Activated CD4-positive, alpha-beta T cell treated with anti-CD3 and anti-CD28 coated beads, Interleukin-2, amount 50 U/mL, for 48 hours (primary cell): ENCODE measurements at places on chromosomes 2 and 18.

DNA sequence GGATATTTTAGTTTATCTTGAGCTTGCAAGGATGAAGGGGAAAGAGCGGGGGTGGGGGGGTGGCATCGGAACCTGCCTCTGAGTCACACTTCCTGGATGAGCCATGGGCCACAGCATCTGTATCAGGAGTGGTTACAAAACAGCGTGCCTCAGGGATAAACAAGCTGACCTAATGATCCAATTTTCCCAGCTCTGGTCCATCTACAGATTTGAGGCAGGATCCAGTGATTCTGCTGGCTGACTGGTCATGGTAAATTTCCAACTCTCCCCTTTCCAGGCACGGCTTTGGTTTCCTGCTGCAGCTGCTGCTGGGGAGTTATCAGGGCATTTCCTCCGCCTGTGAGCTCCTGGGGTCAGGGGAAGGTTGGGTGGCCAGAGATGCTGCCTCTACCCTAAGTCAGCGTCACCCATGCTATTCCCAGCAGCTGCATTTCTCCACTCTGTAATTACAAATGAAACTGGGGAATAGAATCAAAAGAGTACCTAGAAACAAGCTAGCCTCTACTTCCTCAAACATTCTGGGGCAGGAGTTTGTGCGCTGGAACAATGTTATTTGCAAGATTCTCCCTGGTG lies 4.7 kb upstream of the HPCAL1 start:
- DNase-seq, result peak; percentile 59

DNA sequence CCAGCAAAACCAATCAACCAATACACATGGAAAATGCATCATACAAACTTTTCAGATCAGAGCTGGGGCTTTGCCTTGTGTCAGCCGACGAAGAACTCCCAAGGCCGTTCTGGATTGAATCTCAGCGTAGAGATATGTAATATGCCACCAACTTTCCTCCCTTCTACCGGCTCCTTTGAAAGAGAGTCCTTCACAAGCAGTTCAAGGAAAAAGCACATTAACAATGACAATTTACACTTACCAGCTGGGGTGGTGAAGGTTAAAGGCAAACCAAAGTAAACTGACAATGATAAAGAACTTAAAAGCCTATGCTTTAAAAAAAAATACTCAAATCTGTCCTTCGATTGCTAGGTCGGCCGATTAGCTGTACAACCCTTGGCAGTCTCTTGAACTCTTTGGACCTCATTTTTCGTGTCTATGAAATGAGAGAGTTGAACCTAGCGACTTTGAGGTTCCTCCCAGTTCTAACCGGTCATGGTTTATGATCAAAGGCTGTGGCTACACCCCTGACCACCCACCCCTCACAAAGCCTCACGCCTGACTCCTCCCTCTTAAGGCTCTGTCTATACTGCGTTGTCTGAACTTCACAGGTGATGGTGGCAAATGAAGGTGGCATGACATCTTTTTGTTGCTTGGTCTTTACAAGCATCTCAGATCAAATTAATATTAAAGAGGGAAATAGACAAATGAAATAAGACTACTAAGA lies 46.2 kb downstream of the BCL2 start:
- DNase-seq, result no peak

DNA sequence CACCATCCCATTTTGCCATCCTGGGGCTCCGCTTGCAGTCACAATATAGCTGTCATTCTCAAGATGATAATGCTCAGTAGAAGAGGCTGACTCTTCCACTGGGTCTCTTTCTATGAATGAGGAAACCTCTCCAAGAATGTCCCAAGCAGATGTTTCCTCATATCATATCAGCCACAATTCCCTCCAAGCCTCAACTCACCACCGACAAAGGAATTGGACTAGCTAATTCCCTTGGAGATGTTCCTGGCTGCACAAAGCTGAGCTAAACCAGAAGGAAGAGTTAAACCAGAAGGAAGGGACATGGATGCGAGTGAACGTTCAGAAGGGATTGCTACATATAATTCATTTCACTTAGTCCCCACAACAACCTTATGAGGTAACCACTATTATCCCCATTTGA lies 65.0 kb upstream of the NPAS2 start:
- DNase-seq, result no peak

DNA sequence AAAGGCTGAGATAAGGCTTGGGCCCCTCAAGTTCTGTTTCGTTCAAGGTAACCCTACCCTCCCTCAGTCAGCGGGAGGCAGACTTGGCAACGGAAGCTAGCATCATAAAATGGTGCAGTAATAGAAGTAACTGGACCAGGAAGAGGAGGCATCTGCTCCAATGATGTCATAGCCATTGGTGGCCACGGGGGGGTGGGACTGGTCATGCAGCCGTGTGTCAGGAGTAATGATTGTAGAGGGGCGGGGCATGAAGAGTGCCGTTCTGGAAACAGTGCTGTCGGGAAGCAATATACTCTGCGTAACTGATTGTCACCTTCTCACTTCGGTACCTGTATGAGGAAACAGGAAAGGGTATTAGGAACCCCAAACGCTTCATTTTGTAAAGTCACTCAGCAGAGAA lies 6.9 kb upstream of the POLR2D start:
- no peak for DNase-seq

DNA sequence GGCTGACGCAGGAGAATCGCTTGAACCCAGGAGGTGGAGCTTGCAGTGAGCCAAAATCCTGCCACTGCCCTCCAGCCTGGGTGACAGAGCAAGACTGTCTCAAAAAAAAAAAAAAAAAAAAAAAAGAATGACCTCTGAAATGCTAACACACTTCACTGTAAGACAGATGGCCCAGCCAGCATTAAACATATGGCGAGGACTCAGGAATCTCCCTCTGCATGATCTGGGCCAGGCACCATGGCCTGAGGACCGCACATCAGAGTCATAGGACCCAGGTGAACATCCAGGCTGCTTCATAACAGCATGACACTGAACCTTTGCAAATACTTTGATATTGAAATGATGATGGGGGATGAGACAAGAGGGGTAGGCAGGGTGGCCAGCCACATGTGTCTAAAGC lies 56.1 kb upstream of the DNMT3A start:
- DNase-seq, result no peak

DNA sequence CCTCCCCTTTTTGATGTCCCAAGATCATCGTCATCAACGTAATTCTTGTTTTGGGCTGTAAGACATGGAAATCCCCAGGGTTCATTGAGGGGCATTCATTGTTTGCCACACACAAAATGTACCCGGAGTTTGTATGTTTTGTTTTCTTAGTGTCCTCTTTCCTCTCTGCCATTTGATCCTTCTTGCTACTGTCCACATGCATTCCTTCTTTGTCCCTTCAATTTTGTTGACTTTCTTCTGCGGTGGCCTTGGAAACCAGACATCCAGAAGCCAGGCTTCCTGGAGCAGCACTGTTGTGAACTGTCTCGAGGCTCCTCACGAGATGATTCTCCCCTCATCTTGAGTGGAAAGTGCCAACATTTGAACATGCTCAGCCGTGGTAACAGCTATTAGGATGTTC lies 24.8 kb downstream of the IGFBP2 start:
- no peak for DNase-seq

- DNase-seq, result no peak
These were observed 16.0 kb downstream of the EPG5 start for GRCh38 chr18:45951016-45951714.

DNA sequence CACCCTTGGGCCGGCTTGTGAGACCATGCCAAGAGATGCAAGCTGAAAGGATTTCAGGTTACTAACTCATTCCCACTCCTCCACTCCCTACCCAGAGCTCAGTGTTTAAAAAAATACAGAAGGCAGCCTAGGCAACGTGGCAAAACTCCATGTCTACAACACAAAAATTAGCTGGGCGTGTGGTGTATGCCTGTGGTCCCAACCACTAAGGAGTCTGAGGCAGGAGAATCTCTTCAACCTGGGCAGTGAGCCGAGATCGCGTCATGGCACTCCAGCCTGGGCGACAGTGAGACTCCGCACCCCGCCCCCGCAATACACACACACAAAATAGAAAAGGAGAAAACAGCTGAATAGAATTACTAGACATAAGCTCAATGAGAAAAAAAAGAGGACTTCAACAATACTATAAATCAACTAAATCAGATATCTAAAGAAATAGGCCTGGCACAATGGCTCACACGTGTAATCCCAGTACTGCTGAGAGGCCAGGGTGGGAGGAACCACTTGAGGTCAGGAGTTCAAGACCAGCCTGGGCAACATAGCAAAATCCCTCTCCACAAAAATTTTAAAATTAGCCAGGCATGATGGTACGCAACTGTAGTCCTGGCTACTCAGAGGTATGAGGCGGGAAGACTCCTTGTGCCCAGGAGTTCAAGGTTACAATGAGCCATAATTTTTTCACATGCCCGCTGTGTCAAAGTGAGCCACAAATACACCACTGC lies 10.1 kb downstream of the IWS1 start:
- no peak for DNase-seq

DNA sequence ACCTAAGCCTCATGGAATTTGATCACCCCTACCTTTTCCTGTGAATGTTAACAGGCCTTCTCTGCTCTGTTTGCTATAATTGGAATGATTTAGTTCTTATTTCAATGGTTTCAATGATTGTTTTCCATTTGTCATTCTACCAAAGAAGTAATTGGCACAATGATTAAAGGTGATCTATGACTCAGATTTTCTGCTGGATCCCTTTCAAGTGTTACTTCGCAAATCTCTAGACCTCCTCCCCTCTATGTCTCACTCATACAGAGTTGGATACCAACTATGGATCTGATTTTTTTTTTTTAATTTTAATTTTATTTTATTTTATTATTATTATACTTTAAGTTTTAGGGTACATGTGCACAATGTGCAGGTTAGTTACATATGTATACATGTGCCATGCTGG lies 29.6 kb upstream of the FAM117B start:
- no peak for DNase-seq

DNA sequence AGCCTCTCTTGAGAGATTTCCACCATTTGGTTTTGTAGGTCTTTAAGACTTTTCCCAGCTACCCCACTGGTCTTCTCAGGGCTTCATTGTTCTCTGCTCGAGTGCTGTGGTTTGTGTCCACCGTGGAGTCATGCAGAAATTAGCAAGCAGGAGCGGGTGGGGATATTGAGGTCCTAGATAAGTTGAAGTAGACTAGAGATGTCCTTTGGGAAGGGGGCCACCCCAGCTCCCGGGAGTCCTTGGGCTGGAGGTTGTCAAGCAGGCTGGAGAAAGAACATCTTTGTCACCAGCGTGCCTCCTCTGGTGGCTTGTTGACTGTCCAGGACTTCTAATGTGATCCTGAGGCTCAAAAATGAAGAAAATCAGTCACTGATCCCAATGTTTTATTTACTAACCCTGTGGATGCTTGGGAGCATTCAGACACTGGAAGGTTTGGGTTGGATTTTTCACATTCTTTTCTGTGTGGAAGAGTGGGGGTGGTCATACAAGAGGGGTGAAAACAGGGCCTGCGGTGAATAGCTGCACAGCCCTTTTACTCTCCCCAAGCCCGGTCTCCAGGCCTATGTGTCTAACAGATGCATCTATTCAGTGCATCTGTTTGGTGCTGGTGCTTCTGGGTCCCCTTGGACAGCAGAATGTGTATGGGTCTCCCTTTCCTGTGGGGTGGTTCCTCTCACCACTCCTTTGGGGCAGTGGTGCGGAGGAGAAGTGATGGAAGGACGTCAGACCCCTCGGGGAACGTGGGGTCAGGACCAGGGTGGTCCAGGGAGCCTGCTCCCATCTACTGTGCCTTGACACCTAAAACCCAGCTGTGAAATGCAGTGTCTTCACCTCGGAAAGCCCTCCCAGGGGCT lies 208.1 kb downstream of the KLHL29 start:
- no peak for DNase-seq

DNA sequence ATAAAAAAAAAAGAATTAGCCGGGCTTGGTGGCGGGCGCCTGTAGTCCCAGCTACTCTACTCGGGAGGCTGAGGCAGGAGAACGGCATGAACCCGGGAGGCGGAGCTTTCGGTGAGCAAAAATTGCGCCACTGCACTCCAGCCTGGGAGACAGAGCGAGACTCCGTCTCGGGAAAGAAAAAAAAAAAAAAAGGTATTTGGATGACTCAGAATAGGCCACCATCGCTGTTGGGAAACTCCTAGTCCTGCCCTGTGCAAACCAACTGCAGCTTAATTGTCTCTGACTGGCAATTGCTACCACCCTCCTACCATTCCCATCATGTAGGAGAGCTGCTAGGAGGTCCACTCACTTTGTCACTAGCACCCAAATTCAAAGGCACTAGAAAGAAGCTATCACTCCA lies 43.5 kb downstream of the ATP8B1 start:
- DNase-seq, result no peak

GRCh38 chr18:35732162-35732561 lies 150.6 kb downstream of the GALNT1 start:
- no peak for DNase-seq

GRCh38 chr2:239897596-239898235 lies 127.4 kb downstream of the NDUFA10 start:
- DNase-seq, result no peak

- no peak for DNase-seq
These were observed 7.0 kb upstream of the GPD2 start for GRCh38 chr2:156429211-156429610.

- DNase-seq, result no peak
These were observed 10.1 kb upstream of the TMEM185B start for GRCh38 chr2:120233292-120233691.

- DNase-seq, result no peak
These were observed 24.4 kb upstream of the ACKR3 start for GRCh38 chr2:236545248-236545658.

GRCh38 chr2:176967911-176968450 lies 244.6 kb upstream of the HNRNPA3 start:
- DNase-seq, result no peak

GRCh38 chr2:188576651-188577050 lies 285.0 kb downstream of the GULP1 start:
- DNase-seq, result no peak
